HS-27A (cell line): ENCODE measurements at places on chromosomes 5 and 9.
A peak's percentile ranks its signal among the peaks of the same experiment; 100 is the strongest.

DNA sequence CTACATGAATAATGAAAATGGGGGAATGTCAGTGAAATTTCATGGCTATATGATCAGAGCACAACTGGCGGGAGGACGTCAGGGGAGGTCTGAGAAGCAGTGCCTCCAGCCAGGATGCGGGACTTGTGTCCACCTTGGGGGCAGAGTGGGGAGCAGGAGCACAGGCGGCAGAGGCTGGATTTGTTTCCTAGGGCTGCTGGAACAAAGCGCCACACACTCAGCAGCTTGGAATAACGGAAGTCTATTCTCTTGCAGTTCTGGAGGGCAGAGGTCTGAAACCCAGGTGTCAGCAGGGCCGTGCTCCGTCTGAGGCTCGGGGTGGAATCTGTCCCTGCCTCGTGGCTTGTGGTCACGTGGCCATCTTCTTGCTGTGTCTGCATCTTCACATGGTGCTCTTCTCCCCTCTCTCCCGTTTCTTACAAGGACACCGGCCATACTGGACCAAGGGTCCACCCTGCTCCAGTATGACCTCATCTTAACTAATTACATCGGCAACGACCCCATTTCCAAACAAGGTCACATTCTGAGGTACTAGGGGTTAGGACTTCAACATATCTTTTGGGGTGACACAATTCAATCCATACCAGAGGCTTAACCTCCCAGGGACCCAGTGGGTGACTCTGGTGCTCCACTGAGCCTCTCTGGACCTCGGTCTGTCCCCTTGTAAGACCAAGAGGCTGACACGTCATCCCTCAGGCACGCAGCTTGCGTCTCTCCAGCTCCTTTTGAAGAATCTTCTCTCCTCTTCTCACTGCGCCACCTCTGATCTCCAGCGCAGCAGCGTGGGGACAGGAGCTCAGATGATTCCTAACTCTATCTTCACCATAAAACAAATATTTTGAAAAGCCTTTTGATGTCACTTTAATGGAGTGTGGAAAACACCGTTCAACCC lies 202.5 kb downstream of the CDK5RAP2 start:
- no peak for DNase-seq

GRCh38 chr5:127564002-127564769 lies 46.7 kb downstream of the PRRC1 start:
- DNase-seq, result peak; percentile 29

- DNase-seq, result no peak
Measured at GRCh38 chr5:35029333-35029732, 18.4 kb downstream of the AGXT2 start.

DNA sequence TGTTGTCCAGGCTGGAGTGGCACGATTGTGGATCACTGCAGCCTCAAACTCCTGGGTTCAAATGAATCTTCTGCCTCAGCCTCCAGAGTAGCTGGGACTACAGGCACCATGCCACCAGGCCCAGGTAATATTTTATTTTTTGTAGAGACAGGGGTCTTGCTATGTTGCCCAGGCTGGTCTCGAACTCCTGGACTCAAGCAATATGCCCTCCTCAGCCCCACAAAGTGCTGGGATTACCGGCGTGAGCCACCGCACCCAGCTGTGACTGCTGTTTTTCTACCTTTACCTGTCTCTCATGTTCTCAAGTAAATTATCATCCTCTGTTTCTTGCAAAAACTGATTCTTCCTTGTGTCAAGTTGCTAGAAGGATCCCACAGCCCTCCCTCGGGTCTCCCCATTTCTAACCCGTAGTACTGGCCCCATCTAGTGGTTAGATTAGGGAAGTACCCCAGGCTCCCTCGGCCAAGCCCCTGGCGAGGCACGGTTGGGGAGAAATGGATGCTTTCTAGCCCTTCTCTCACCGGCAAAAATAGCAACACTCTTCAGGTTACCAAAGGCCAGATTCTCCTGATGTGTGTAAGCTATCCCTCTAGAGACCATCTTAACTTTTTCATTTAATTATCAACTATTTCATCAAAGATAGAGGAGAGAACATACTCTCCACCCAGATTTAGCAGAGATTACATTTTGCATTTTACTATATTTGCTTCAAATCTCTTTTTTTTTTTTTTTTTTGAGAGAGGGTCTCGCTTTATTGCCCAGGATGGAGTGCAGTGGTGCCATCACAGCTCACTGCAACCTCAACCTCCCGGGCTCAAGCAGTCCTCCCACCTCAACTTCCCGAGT lies 19.2 kb upstream of the TOR1B start:
- DNase-seq, result peak; percentile 52
